ENCODE measurements at places on chromosomes 6 and 20.

- DNase-seq, result no peak
Observed at GRCh38 chr6:9412951-9413559, 977.7 kb upstream of the SLC35B3 start.

- no peak for DNase-seq
Observed at GRCh38 chr6:136228814-136229213, 21.3 kb downstream of the MTFR2 start.

DNA sequence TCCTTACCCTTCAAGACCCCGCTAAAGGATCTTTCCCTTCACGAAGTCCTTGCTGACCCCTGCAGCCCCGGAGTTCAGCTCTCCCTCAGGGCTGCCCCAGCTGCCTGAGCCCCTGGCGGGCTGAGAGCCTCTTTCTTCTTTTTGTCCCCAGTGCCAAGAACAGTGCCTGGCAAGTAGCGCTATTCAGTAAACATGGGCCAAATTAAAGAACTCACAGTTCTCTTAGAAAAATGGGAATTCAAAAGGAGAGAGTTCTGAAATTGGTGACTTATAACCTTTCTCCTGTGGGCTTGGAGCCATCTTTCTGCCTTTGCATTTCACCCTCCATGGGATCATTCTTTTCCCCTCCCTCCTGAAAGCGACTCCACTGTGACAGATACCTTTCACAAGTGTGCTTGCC, 227.2 kb downstream of the TMEM242 start:
- no peak for DNase-seq

DNA sequence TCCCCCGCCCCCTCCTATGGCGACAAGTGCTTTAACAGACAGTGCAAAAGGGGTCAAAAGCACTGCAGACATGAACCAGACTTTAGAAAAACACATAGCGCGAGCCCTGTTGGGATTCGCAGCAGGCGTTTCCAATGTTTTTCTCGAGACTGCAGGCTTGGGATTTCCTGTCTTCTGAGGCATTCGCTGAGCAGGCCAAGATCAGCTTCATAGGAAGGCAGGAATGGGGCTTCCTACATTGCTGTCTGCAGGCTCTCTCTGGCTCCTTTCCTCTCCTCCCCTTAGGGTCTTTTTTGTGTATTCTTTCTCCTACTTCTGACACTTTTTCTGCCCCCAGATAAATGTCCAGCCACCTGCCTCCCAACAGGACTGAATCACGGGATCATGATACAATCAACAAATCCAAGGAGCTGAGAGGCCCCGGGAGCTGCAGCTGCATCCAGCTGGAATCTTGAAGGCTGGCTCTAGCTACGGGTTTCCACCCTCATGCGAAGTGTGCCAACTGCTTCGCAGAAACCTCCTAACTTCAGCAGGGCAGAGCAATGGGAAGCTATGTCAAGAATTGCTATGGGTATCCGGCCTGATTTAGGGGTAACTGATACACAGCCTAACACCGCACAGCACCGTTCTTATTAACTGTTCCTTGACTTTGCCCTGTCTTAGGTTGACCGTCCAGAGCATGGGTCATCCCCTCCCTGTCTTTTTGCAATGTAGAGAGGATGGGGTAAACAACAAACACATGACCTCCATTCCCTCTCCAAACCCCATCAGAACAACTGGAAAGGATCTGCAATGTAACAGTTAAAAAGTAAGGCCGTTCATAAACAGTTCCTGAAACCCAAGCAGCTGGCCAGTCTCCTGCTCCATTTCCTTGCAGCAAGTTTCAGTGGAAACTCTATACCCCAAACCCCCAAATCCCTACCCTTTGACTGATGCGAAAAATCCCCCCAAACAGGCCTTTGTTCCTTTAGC, 31.5 kb downstream of the SNX5 start:
- no peak for DNase-seq

DNA sequence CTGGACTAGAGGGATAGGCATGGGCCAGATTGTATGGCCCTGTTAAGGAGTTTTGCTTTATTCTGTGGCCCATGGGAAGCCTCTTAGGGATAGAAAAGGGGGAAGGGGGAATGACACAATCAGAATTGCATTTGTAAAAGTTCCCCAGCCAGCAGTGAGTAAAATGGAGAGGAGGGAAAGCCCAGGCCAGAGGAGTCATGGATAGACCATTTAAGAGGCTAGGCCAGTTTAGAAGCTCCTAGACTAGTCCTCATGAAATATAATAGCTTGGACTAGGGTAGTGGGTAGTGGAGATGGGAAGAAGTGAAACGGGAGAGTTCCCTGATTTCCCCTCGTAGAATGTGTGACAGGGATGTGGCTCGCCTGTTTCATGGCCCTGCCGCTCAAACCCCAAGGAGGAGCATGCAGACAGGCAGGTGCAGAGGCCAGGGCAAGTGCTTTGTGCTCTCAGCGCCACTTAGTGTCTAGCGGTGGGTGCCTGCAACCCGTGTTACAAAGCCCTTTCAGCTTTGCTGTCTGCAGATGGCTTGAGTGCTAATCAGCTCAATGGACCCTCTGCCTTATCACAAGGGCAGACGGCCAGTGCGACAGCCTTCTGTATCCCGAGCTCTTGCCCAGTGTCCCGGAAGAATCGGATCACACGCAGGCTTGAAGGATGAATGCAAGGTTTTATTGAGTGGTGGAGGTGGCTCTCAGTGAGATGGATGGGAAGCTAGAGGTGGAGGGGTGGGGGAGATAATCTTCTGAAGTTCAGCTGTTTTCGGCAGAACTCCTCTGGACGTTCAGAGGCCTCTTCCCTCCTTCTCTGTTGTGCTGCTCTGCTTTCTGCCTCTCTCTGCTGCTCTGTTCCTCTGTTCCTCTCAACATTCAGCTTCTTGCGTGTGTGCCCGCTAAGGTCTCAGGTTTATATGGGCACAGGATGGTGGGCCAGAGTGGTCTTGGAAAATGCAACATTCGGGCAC, 141.1 kb downstream of the CEP57L1 start:
- DNase-seq, result peak; percentile 31

DNA sequence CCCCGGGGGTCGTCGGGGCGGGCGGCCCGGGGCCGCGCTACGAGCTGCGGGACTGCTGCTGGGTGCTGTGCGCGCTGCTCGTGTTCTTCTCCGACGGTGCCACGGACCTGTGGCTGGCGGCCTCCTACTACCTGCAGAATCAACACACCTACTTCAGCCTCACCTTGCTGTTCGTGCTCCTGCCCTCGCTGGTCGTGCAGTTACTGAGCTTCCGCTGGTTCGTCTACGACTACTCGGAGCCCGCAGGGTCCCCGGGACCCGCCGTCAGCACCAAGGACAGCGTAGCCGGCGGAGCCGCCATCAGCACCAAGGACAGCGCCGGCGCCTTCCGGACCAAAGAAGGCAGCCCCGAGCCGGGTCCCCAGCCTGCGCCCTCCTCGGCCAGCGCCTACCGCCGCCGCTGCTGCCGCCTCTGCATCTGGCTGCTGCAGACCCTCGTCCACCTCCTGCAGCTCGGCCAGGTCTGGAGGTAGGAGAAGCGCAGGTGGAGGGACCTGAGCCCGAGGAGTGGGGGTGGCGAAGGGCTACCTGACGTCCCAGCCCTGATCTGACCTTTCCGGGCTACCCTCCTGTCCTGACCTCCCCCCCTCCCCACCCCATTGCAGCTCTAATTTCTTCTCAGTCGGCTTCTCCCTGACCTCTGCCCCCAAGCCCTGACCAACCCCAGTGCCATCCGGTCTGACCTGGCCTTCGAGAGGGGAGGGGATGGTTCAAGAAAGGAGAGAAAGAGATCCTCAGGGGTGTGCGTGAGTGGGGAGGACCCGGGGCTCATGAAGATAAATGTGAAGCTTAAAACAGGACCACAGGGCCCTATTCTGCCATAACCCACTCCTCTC, 558 bp downstream of the XKR7 start:
- peak; percentile 77 for DNase-seq

- DNase-seq, result no peak
Observed at GRCh38 chr6:50358113-50358512, 308.4 kb upstream of the DEFB112 start.

GRCh38 chr6:139765825-139766285, 391.4 kb upstream of the CITED2 start:
- DNase-seq, result no peak

GRCh38 chr20:496126-496696, 33.9 kb upstream of the TBC1D20 start:
- DNase-seq, result no peak

DNA sequence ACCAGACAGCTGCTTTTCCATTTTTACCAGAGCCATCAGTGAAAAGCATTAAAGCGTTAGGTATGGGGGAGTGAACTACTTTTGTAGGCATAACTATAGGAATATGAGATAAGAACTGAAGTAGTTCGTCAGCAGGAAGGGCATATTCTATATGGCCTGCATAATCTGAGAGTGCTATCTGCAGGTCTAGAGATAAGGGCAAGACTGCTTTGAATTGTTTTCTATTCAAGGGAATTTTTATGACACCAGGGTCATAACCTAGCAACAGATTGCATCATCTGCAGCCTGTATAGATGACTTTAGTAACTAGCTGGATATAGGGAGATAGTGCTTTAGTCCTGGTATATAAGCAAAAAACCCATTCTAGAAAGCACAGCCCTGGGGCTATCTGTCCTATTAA, 437.3 kb upstream of the HTR1E start:
- DNase-seq, result no peak

- DNase-seq, result no peak
Observed at GRCh38 chr6:158269657-158270056, 42.6 kb upstream of the TULP4 start.

DNA sequence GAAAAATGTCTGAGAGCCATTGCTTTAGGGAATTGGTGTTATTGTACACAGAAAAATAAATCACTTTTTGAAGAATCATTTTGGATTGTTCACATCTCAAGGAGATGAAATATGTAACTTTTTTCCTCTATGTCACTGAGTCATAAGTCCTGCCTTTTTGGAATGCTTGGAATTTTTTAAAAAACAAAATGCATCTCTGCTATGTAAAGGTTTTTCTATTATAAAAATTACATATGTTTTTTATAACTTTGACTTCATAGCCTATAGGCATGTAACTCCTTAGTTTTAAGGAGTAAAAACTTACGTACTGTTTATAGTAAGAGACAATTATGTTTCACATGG, 8.7 kb downstream of the RNF144B start:
- no peak for DNase-seq

DNA sequence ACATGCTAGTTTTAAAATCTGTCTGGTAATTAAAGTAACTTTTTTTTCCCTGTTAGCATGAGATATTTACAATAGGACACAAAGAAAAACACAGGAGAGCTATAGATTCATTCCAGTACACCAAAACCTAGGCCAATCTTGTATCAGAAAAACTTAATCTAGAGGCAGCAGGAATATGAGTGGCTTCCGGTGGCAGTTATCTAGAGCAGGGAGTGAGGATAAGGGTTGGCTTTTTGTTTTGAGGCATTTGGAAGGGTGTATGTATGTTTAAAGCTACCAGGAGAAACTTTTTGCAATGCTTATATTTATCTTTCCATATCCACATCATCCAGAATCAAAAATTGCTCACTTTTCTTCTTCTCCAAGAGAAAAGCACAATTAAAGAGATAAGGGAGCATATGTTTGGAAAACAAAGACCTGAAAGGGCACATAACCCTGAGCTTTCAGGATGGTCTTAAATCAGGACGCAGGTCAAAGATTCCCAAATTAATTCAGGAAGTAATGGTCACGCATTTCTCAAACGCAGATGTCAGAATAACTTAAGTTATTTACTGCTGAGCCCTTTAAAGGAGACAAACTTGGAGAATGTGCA, 13.1 kb downstream of the TFAP2A start:
- DNase-seq, result no peak

GRCh38 chr6:15712797-15713196, 50.0 kb upstream of the DTNBP1 start:
- DNase-seq, result no peak

GRCh38 chr20:60352017-60352416, 393.8 kb downstream of the CDH26 start:
- DNase-seq, result no peak

- DNase-seq, result no peak
Observed at GRCh38 chr20:19975436-19975799, 41.7 kb upstream of the NAA20 start.

- no peak for DNase-seq
Observed at GRCh38 chr6:152323376-152323775, 313.8 kb downstream of the SYNE1 start.

- no peak for DNase-seq
Observed at GRCh38 chr20:9401371-9401770, 113.0 kb upstream of the LAMP5 start.

GRCh38 chr6:69784595-69785377, 12.0 kb downstream of the LMBRD1 start:
- DNase-seq, result no peak
